ENCODE measurements at places on chromosomes 3 and 15. TPM values are rescaled to one million over a fixed set of nuclear protein-coding genes. Genes with fewer than 3 reads are reported as not detected.

CHST13 gene
- 2.3 TPM for total RNA-seq

- peak; percentile 5 for DNase-seq
These were observed 63.8 kb downstream of the CPN2 start for GRCh38 chr3:194287374-194287773.

HLTF gene
- total RNA-seq, result 20.2 TPM

ROBO1 gene
- total RNA-seq, result 7.1 TPM

IL12A gene
- 0.29 TPM for total RNA-seq

DNA sequence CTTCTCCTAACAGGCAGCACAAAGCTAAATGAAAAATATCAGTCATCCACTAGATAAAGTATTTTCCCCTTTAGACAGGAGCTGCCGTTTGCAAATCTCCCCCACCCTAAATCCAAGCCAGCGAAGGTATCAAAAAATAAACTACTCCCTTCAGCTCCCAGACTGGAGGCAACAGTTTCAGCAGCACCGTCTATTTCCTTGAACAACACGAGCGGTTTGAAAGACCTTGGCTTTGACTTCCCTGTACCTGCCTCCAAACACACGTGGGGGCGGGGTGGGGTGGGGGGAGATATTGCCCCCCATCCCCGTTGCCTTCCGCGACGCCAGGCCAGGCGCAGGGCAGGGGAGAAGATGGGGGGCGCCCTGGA is 832 bp upstream of the CACNA1D start:
- no peak for DNase-seq

DNA sequence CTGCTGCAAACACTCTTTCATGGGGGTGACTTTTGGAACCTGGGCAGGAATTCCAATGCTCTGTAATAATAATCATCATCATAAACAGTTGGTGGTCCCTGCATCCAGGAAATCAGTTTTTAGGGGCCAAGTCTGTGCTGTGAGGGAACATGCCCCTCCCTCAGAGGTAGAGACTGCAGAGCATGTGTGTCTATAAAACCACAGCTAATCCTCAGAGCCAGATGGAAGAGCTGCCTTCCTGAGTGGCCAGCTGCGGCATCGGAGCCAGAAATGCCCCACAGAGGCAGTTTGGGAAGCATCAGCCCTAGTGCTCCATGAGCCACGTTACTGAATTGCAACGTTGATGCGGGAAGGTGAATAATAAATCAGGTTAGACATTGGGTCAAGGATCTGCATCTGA is 12.9 kb upstream of the TPM1 start:
- no peak for DNase-seq

BSN gene
- 0.16 TPM for total RNA-seq

C3orf22 gene
- not detected for total RNA-seq

- no peak for DNase-seq
These were observed 5.4 kb downstream of the MUC4 start for GRCh38 chr3:195806211-195806915.

GP9 gene
- not detected for total RNA-seq

- DNase-seq, result no peak
These were observed 74.5 kb downstream of the LSM3 start for GRCh38 chr3:14253022-14253706.

GRCh38 chr3:152556731-152557254 is 278.1 kb upstream of the P2RY1 start:
- no peak for DNase-seq

PP2D1 gene
- total RNA-seq, result not detected

GRCh38 chr3:176595307-176595706 is 602.0 kb downstream of the TBL1XR1 start:
- no peak for DNase-seq

GRCh38 chr15:30962659-30963058 is 28.8 kb downstream of the MTMR10 start:
- DNase-seq, result no peak

DNA sequence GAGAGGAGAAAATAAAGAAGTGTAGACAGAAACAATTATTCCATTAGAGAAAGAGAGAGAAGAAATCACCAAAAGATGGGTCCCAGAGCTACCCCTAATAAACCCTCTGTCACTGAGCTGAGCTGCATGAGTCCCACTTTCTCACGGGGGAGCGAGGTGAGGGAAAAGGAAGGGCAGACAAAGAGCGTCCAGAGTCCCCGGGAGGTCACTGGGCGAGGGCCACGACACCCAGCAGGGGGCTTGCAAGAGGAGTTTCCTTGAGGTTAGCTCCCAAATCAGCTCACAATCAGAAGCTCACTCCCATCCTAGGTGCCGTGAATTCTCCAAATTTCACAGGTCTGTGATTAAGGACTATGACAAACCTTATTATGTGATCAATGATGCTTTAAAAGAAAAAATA is 62.3 kb downstream of the XXYLT1 start:
- no peak for DNase-seq

DNA sequence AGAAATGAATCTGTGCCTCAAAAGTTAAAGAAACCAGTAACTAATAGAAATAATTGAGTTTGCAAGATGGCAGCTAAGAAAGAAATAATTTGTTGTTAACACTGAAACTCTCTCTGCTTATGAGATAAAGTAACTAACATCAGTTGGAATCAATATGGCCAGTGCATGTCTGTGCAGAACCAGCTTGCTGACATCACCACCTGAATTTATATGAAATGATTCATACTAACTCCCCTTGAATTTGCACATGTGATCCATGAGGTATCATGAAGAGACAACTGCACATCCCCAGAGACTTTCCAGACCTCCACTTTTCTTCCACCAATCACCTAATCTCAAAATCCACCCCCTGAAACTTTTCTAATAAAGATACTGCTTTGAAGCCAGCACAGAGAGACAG is 10.3 kb upstream of the SLC25A38 start:
- no peak for DNase-seq

AGBL1 gene
- not detected for total RNA-seq

DNA sequence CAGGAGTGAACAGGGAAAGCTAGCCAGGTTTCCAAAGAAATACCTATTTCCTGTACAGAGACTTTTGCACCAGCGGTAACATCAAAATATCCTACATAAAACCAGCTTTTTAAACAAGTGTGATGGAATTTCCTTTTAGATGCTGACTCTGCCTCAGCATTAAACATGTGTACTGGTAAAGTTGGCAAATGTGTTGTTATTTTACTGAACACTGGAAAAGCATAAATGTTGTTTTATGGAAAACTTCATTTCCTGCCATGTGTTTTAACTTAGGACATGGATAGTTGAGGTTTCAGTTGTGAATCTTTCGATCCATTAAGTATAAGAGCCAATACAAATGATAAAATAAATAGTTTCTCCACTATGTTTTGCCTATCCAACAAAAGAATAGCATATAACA is 15.7 kb downstream of the OXNAD1 start:
- no peak for DNase-seq

GRCh38 chr15:31528846-31529245 is 202.2 kb downstream of the KLF13 start:
- DNase-seq, result no peak

- no peak for DNase-seq
These were observed 182.1 kb upstream of the TSC22D2 start for GRCh38 chr3:150225986-150226385.

CAPN7 gene
- 41.3 TPM for total RNA-seq

DNA sequence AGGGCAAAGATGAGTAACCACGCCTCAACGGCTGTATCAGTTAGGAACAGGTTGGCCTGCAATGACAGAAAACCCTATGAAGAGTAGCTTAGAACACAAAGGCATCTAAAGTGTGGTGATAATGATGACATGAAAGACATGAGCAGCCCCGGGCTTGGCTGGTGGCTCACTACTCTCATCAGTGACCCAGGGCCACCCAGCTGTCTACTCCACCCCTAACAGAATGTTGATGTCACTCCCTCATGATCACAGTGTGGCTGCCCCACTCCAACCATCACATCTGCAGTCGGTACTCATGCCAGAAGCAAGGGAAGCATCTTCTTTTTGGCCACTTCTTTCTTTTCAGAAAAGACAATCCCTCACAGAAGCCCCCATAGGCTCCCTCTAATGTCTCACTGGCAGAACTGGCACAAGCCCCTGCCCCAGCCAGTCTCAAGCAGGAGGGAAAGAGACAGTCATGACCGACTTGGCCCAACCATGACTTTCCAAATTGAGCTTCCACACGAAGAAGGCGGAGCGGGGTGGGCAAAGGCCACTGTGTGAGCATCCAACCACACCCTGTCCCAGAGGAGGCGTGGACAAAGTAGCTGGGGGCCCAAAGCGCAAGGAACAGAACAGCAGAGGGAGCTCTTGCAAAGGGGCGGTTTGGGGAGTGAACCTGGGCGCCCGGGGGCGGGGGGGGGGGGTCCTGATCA is 72.0 kb upstream of the IQSEC1 start:
- peak; percentile 84 for DNase-seq

MINDY4B gene
- total RNA-seq, result not detected

DNA sequence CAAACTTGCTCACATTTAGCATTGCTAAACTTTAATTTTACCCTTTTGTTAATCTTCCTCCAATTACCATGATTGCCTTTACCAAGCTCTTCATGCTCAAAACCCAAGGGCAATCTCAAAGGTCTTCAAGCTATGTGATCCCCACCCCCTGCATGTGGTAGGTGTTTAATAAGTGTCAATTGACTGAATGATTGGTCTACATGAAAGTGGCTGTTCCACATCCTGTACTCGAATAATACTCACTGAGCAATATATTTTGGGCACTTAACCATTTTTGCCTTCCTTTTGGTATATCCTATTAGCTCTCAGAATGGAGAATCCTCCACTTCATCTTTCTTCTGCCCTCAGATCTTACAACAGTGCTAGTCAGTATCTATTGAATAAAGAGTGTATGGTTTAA is 17.1 kb downstream of the RBMS3 start:
- no peak for DNase-seq

DNA sequence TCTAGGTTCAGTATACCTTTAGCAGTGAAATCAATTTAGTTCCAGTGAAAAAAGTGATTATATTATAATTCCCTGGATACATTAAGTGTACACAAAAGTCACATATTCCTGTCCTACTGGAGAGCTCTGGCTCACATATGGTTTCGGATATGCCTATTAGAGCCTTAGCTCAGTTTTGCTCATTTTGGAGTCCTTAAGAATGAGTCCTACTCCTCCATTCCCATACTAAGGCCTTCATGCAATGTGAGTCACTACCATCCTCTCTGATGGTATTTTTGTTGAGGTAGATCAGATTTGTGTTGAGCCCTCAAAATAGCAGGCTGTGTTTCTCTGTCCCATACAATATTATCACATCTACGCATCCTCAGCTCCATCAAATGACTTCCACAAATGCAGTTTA is 294.2 kb upstream of the COL8A1 start:
- DNase-seq, result no peak

DNA sequence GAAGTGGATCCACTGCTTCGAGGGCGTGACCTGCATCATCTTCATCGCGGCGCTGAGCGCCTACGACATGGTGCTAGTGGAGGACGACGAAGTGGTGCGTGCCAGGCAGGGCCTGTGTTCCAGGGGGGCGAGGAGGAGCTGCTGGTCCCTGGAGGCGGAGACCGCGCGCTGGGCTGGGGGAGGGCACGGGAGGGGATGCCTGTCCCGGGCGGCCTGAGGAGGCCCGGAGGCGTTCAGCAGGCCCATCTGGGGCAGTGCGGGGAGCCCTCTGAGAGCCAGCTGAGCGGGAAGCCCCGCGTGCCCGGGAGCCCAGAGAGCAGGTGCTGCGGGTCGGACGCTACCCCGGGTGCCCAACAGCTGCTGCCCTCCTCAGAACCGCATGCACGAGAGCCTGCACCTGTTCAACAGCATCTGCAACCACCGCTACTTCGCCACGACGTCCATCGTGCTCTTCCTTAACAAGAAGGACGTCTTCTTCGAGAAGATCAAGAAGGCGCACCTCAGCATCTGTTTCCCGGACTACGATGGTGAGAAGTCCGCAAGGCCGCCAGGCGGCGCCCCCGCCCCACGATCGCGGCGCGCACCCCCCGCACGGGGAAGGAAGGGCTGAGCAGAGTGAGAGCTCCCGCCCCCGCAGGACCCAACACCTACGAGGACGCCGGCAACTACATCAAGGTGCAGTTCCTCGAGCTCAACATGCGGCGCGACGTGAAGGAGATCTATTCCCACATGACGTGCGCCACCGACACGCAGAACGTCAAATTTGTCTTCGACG is 2.9 kb downstream of the GNAT1 start:
- no peak for DNase-seq

CHRD gene
- 11.3 TPM for total RNA-seq

CNTN4 gene
- 3.8 TPM for total RNA-seq

DNA sequence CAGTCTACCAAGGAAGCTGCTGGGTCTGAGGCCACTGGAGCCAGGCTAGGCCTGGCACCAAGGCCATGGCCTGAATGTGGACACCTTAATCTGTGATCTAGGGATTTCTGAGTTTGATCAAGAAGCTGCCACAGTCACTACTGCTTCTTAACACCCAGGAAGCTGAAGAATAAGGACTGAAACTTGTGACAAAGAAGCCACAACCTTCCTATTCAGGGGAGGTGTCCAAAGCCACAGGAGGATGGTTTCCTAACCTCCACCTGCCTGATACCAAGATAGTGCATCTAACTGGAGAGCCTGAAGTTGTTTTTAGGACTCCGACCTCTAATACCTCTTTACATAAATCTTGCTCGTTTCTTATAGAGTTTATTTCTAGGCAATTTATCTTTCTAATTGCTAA is 5.5 kb upstream of the ANO10 start:
- no peak for DNase-seq

AP3B2 gene
- total RNA-seq, result 0.84 TPM

RAB6B gene
- total RNA-seq, result 64.8 TPM

NMNAT3 gene
- total RNA-seq, result 4.6 TPM

RASGRP1 gene
- 1.1 TPM for total RNA-seq

ADGRG7 gene
- not detected for total RNA-seq

ONECUT1 gene
- not detected for total RNA-seq

GRCh38 chr3:51384055-51384725 is 901 bp upstream of the MANF start:
- peak; percentile 89 for DNase-seq

MYO5C gene
- total RNA-seq, result 18.5 TPM

- DNase-seq, result no peak
These were observed 24.4 kb upstream of the TP63 start for GRCh38 chr3:189606774-189607173.

NOX5 gene
- total RNA-seq, result 0.19 TPM

GRCh38 chr15:88830016-88830415 is 26.8 kb downstream of the ACAN start:
- DNase-seq, result no peak

Measured in mesenteric fat pad (tissue), 1 donor.